CD14-positive monocyte (primary cell): ENCODE measurements at places on chromosomes 16 and 17.

- no peak for DNase-seq
Observed at GRCh38 chr17:48871551-48872351, 20.8 kb upstream of the ATP5MC1 start.

DNA sequence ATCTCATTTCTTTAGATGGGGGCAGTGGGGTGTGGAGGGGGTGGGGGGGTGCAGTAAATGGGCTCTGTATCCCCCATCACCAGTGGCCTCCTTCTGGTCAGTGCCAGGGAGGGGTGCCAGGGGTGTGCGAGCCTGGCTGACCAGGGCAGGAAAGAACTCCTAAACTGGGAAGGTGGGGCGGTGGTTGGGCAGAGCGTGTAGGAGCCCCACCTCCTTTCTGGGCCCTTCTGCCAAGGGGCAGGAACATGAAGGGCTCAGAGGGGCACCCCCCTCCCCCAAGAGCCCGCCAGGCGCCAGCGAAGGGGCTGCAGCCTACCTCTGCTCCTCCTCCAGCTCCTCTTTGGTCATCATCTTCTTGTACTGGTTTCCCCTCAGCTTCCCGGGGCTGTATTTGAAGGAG lies 26.0 kb downstream of the MXRA7 start:
- no peak for DNase-seq

DNA sequence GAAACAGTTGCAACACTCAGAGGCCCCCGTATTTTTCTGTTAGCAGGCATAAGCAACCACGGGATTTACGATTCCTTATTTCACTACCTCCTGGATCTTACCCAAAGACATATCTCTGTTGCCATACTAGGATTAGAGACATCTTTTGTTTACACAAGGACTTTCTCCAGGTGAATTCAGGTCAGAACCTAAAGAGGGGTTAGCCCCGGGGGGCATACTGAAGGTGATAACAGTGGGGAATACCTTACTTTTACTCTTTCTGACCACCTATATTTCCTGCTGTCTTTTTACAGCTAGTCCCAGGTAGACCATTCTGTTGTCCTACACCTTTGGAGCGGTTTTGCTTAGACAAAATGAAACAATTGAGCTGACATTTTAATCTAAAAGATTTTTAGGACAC lies 27.9 kb upstream of the CDH8 start:
- no peak for DNase-seq

- DNase-seq, result no peak
Observed at GRCh38 chr17:34730816-34731215, 151.4 kb downstream of the TMEM132E start.

- DNase-seq, result peak; percentile 98
Observed at GRCh38 chr16:67521095-67521804, 7.4 kb upstream of the RIPOR1 start.

DNA sequence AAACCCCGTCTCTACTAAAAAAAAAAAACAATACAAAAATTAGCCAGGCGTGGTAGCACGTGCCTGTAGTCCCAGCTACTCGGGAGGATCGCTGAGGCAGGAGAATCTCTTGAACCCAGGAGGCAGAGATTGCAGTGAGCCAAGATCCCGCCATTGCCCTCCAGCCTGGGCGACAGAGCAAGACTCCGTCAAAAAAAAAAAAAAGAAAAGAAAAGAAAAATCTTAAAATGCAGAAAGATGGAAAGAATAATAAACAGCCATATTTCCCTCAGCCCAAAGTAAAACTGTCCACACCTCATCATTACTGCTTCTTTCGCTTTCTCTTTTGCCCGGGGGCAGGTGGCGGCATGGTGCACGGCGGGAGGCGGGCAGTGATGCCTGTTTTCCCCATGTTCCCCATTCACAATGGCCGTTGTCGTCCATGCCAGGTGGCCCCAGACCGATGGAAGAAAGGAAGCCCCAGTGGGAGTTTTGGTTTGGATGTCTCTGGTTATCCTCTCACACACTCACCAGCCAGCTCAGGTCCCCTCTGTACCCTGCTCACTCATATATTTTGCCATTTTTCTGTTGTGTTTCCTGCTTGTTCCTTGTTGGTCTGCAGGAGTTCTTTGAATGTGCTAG lies 37.0 kb upstream of the PEMT start:
- DNase-seq, result peak; percentile 23
